ENCODE measurements at places on chromosomes 2 and 18.

DNA sequence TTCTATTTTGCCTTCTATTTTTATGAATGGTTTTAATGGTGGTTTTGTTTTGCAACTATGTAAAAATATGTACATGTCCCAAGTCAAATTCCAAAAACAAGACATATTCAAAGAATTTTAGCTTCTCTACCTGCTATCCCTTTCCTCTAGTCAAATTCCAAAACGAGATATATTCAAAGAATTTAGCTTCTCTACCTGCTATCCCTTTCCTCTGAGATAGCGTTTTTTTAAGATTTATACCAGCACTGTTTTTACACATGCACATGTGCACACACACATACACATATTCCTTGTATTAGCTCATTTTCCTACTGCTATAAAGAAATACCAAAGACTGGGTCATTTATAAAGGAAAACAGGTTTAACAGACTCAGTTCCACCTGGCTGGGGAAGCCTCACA lies 199.1 kb upstream of the ARL4C start:
- no peak for DNase-seq

DNA sequence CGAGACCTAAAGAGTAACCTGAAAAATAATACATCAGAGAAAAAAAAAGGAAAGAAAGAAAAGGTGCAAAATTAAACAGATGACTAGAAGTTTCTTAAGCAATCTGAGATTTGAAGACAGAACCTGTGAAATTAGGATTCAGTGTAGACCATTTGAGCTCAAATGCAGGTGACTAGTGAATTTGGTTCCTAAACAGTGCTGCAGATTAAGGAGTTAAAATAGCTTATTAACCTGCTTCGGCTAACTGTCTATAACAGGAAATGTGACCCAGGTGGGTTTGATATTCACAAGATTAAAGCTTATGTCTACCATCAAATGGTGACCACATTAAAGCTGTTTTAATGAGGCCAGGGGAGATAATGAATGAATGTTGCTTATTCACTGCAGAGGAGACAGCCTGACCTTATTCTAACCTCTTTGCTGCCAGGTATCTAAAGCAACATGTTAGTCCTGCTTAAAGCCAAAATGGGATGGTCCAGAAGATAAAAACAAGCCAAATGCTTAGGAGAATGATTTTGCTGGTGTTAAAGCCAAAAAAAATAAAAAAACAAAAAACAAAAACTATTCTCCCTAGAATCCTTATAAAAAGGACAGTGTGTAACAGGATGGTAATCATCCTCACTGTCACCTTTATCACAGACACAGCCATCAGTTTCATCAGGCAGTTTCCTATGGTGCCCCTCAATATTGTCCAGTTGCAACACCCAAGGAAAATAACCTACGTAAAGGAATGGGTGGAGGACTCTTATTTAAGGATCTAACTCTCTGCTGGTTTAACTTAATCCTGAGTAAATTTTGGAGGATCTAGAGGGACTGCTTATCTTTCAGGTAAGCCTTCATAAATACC lies 769.0 kb upstream of the ZEB2 start:
- no peak for DNase-seq

DNA sequence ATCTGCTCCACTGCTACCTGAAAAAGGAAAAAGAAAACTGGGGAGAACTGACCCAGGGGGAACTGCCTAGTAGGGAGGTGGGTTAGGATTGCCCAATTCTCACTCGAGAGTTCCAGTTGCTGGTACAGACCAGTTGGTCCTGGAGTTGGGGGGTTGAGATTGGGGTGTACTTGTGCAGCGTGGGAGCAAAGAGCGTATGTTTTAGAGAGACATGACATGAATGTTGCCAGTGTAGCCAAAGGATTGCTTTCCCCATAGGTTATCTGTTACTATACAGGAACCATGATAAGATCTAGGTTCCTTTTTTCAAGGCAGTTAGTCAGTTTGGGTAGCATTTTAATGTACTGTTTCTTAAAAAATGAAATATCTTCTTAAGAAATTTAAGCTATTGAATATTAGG lies 68.6 kb downstream of the APLF start:
- DNase-seq = no peak

DNA sequence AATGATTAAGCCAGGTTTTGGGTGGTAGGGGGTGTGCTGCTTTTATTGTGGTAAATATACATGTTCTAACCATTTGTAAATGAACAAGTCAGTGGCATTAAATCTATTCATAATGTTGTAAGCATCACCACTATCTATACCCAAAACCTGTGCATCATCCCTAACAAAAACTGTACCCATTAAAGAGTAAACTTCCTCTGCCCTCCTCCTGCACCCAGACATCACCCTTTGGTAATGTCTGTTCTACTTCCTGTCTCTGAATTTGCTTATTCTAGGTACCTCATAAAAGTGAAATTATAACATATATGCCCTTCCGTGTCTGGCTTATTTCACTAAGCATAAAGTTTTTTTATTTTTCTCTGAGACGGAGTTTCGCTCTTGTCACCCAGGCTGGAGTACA lies 14.1 kb downstream of the RIF1 start:
- no peak for DNase-seq

- DNase-seq = no peak
Measured at GRCh38 chr2:126856403-126856802, 42.3 kb upstream of the TEX51 start.

DNA sequence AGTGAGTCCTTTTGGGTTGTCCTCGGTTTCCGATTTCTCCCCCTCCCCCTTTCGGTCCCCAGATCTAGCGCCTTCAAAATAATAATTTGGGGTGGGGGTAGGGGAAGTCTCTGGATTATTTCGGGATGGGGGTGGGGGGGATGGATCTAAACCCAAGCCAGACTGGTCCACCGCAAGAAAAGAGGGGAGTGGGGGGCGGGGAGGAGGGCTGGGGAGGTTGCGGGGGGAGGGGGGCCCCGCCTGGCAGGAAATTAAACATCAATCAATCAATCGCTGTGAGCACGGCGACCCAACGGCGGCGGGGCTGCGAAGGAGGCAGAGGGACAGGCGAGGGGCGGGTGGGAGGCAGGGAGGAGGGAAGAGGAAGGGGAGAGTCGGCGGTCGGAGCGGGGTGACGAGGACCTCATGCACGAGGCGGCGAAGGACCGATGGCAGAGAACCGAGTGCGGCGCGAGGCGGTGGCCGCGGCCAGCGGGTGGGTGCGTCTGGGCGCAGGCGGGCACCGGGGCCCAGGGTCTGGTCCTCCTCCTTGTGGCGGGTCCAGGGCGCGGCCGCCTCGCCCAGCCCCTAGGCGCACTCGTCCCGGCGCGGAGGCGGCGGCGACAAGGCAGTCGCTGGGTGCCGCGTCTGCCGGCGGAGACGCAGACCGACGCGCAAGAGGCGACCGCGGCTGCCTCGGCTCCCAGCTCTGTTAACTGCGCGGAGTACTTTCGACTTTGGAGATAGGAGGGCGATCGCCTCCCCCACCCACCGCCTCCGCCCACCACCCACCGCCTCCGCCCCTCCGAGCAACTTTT lies 468 bp upstream of the SATB2 start:
- DNase-seq = no peak

DNA sequence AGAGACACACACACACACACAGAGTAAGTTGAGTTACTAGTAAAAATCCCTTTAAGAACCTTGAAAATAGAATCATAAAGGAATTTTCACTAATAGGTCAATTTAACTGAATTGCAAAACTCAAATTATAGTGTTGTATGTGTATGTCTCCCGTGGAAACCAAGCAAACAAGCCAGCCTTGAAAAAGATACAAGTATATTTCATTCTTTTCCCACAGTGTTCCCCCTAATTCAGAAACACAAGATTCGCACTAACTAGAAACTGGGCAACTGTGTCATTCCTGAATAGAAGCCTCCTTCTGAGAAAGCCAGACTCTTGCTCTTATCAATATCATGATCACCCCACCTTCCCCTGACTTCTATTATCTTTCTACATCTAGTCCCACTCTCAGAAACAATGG lies 229.5 kb downstream of the PIEZO2 start:
- no peak for DNase-seq

- no peak for DNase-seq
Measured at GRCh38 chr2:37604716-37605115, 66.7 kb downstream of the CDC42EP3 start.

DNA sequence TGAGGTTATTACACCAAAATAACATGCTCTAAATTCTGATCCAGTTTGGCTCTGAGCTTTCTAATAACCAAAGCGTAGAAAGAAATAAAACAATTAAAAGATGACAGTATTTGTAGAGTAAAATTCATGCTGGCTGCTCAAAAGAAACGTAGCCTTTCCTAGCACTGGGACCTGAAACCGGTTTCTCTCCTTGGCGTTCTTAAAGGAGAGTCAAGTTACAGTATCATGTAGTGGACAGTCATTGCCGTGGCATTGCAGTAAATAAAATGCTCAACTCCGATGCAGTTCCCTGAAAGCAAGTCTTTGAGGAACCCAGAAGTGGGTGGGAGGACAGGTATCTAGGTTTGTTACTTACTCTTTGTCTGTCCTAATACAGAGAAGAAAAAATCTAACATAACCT lies 52.7 kb upstream of the ITM2C start:
- no peak for DNase-seq

DNA sequence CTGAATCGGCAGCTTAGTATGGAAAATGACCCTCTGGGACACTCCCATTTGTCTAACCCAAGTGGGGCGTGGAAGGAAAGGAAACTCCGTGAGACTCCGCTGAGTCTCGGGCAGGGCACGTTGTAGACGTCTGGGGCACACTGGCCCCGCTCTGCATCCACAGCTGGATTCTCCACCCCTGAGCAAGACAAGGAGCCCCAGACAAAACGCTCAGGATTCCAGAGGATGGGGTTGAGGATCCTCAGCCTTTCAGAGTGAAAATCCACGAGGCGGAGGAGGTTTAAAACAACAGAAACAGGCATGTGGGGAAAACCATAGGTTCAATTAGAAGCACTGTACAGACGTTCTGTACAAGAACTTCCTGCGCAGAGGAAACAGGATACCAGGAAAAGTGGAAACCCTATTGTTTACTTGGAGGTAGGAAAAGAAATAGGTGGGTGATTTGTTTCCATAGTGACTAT lies 124.9 kb upstream of the ZNF236 start:
- DNase-seq = no peak

Data from stimulated activated CD8-positive, alpha-beta memory T cell treated with anti-CD3 and anti-CD28 coated beads, Interleukin-2, amount 100 ng/mL, for 1 hour (primary cell).